ENCODE measurements at places on chromosomes 5 and 9.

DNA sequence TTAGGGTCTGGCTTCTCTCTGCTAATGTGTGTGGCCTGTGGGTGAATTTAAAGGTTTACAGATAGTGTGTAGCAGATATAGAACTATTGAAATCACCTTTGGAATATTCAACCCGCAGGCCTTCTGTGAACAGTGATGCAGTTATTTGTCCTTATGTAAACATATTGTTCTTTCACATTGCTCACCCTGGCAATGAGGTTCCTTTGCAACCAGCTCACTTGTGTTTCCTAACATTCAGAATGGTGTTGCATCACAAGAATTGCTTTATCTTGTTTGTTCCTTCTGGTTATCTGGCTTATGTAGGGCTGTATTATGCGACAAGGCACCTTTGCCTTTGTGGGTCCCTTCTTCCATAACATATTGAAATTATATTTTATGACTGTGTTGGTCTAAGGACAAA, 370.3 kb downstream of the NNT start:
- DNase-seq = no peak

DNA sequence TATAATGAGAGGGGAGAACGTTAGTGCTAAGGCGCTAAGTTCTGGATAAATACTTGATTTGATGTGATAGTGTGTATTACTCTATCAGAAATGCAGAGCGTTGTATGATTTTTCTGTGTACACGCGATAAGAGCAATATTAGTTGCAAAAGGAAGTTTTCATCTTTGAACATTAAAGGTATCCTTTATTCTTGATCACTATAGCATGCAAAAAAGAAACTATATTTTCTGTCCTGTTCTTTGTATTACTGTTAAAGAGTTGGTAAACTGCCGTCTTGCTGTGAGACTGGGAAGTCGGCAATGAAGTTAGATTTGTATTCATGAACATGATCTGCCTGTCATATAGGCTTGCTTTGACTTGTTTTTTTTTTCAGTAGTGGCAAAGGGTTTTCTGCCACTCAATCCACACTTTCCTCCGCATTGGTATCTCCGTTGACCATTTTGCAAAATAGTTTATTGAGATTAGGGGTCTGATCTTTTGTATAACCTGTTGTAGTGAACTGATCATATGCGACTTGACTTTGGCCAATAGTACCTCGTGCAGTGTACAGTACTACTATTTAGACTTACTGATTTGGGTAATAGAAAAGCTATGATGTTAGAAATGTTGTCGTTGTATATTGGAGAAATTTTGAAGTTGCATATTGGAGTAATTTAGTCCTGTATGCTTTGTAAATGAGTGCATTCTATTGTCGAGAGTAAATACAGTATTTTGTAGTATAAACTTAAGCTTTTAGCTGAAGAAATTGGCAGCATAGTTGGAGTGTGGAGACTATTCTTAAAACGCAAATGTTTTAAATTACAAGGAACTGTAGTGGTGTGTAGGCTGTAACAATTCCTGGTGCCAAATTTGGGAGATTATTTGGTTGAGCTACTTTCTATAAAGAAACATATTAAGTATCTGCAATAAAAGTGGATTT, 1.7 kb downstream of the DENND4C start:
- DNase-seq = no peak

DNA sequence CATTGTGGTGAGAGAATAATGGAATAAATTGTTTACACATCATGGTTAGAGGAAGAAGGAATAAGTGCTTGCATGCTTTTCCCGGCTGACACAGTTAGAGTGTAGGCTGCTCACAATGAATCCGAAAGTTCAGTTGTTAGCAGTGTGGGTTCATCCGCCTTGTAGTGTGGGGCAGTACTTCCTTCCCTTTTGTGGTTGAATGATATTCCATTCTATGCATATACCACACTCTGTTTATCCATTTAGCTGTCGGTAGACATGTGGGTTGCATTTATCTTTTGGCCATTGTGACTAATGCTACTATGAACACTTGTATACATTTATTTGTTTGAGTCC, 84.0 kb downstream of the COL5A1 start:
- DNase-seq = no peak

GRCh38 chr9:76751001-76751400, 13.2 kb upstream of the PCA3 start:
- no peak for DNase-seq

DNA sequence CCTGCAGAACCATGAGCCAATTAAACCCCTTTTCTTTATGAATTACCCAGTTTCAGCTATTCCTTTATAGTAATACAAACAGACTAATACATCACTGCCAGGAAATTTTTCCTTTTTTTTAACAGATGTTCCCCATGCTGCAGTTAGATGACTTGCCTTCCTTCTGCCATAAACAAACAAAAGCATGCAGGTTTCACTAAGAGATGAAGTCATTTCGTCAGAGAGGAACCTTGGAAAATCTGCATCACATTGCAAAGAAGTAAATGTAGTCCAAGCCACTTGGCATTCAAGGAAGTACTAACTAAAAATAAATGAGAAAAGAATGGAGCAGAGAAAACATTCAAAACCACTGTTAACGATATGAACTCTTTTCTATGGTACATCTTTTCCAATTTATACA, 194.1 kb upstream of the EFNA5 start:
- peak; percentile 53 for DNase-seq

DNA sequence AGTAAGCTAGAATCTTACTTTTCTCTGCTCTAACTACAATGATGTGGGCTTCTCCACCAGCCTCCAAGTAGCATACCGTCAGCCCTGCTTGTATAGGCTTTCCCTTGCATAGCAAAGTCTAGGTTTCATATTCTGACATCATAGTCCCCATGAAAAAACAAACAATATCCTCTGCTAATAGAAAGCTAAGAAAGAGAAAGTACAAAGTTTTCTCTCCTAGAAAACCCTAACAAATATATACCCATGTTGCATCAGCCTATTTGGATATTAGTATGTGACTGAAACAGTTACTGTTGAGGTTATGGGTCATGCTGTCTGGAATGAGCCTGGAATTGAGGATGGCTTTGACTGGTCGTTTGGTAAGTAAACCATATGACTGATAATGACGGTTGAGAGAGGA, 1696.0 kb downstream of the MAT2B start:
- no peak for DNase-seq

DNA sequence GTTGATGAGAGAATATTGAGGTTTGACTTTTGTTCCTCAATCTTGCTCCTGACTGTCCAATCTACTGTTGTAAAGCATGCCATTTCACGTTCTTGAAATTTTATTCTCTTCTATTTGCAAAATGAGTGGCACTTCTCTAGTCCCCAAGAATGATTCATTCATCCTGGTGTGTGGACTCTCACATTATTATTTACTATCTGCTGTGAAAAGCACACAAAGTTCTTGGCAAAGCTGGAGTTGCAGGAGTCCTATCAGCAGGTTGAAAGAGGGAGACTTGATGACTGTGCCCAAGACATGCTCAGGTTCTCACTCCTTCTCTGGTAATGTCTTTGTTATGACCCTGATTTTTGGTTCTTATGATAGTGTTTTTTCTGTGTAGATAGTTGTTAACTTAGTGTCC, 382.6 kb downstream of the DMRTA1 start:
- no peak for DNase-seq

GRCh38 chr5:41009232-41009631, 61.9 kb downstream of the MROH2B start:
- DNase-seq = no peak

DNA sequence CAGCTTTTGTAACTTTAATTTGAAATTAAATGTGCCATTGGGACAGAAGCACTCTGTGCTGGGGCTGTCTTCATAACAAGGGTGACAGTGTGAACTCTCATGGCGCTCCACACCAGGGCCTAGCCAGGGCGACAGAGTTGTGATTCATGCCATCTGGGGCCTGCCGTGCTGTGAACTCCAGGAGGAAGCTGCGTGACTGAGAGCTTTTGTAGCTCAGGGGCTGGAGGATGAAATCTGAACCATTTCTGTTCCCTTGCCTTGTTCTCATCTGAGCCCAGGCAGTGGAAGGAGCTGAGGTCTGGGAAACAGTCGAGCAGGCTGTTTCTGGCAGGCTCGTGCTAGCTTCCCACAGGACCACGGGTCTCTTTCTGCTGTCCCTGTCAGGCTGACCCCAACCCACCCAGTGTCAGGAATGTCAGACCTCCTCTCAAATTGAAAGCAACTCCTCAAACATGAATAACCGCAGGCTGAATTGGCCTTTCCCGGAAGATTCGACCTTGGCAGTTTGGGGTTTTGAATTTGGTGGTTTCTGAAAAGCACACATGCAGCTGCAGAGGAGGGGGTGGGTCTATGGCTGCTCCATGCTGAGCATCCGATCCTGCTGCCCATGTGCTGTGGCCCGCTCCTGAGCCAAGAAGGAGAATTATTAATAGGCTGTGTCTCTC, 69.2 kb upstream of the RPS23 start:
- no peak for DNase-seq

GRCh38 chr9:3977614-3978112, 322.2 kb downstream of the GLIS3 start:
- no peak for DNase-seq

DNA sequence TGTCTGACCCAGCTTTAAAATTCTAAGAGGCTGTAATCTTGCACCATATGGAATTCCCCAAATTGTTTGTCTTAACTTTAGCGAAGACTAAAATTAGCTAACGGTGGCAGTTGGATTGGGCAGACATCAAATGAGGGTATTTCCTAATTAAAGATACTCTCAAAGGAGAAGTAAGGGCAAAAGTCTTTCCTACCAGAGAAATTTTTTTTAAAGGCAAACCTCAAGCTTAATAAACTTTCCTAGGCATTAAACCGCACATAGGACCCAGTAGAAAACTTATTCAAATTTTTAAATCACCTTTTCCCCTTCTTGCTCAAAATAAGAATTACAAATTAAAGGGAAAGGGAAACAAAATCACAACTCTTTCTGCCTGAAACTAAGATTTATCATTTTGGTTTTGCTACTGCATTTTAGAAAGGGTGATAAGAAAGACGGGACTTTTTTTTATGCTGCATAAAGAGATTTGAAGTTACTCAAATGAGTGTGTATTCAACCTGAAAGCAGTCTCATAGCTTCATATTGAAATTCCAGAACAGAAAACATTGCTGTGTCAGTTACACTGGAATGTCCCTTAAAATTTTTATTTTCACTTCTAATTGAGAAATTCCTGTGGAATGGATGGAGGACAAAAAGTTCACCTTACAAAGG, 189.1 kb upstream of the PTGER4 start:
- no peak for DNase-seq

- no peak for DNase-seq
Observed at GRCh38 chr5:6902597-6902996, 189.4 kb downstream of the TENT4A start.

DNA sequence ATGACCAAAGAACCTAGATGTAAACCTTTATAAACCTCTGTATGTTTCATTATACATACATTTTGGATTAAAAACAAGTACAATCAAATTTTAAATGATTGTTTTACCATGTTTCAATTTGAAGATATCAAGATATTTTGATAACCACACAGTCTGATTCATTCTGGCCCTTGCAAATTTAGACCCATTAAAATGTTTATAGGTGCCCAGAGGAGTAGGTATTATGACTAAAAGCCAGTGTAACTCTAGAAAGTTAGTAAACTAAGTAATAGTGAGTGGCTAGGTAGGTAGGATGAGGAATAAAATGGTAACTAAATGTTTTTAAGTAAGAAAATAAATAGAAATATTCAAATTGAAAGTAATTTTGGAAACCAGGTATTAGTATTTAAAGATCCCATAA, 165.5 kb downstream of the PBX3 start:
- no peak for DNase-seq

DNA sequence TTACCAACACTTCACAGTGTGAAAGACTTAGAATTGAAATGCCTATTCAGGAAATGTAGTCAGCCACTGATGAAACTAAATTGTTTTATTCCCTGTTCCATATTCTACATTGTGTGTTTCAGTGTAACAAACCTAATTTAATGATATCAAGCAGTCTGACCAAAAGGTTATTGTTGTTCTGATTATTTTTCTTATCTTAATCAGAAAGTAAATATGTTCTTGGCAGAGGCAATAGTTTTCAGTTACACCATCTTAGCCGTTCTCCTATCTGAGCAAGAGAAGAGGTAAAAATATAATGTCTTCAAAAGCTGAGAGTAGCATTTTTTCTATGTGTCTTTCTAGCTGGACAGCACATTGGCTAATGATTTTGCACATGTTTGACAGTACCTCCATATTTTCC, 17.1 kb downstream of the CDC26 start:
- no peak for DNase-seq

DNA sequence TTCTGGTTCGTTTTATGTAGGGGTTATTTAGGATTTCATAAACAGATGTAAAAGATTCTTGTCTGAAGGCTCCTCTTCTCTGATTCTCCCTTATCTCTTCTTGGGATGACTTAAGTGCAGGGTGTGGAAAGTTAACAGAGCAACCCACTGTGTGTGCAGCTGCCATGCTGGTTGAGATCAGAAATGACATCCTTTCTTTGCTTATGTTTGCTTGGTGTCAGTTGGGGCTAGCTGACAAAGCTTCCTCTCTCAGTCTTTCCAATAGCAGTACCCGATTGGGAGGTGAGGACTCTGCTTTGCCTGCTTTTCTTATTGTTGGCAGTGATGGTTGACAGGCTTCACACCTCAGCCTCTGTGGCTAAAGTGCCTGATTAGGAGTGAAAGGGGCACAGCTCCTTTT, 26.5 kb downstream of the OGN start:
- no peak for DNase-seq

- DNase-seq = no peak
Observed at GRCh38 chr5:149581931-149582768, 852 bp downstream of the ARHGEF37 start.

GRCh38 chr5:139838381-139839197, 43.0 kb downstream of the PSD2 start:
- no peak for DNase-seq

DNA sequence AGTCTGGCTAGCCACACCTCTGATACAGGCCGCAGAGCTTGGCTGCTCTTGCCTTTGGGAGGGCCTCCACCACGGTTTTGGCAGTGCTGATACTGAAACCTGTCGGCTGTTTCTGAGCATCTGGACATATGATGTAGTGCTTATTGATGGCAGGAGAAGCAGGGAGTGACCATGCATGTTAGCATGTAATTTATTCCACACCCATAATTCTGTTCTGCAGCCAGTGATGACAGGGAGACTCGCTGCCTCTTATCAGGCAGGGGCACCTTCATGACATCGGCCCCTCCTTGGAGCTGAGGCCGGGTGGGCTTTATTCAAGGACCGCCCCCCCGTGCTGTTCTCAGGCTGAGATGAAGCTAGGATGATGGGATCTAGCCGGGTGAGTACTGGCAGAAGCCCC, 49.0 kb downstream of the OLFM1 start:
- no peak for DNase-seq

GRCh38 chr5:176628406-176629228, 1.7 kb downstream of the SNCB start:
- DNase-seq = no peak

DNA sequence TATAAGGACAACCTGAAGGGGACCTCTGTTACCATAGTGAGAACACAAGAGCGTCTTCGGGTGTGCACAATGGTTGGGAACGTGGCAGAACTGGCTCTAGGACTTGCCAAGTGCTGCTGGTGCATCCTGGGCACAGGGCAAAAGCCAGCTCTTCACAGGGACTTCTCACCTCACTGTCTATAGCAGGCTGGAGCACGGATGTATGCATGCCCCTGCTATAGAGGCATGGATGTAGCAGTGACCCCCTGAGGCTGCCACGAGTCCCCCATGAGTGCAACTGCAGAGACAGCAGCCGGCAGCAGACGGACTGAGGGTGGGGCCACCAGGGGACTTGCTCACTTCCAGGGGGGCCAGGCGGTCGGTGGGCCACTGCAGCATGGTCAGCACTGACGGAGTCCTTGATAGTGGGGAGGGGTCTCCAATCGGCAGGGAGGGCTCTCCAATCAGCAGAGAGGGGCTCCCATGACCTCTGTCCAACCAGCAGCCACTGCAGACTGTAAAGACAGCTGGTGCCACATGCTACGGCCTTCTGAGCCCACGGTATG, 64.9 kb downstream of the SEMA4D start:
- DNase-seq = no peak

Measured in GM04503 (cell line).